Esophagus muscularis mucosa (tissue), 4 donors: ENCODE measurements at places on chromosomes 7 and 10. TPM values are rescaled to one million over a fixed set of nuclear protein-coding genes. Genes with fewer than 3 reads are reported as not detected.

- DNase-seq, result no peak
These were observed 19.1 kb downstream of the BET1 start for GRCh38 chr7:93985101-93985500.

GRCh38 chr10:26509307-26509706, 71.2 kb downstream of the APBB1IP start:
- no peak for DNase-seq

The IGF2BP3 gene
- not detected for total RNA-seq

- no peak for DNase-seq
These were observed 77.2 kb upstream of the CALCR start for GRCh38 chr7:93651603-93652159.

The ASAH2 gene
- 0.17 TPM for total RNA-seq
